ENCODE measurements at places on chromosomes 1 and 21.

- DNase-seq = no peak
These were observed 201.8 kb upstream of the BRINP3 start for GRCh38 chr1:190679454-190679853.

GRCh38 chr1:87146538-87146937 is 182.1 kb upstream of the LMO4 start:
- no peak for DNase-seq

DNA sequence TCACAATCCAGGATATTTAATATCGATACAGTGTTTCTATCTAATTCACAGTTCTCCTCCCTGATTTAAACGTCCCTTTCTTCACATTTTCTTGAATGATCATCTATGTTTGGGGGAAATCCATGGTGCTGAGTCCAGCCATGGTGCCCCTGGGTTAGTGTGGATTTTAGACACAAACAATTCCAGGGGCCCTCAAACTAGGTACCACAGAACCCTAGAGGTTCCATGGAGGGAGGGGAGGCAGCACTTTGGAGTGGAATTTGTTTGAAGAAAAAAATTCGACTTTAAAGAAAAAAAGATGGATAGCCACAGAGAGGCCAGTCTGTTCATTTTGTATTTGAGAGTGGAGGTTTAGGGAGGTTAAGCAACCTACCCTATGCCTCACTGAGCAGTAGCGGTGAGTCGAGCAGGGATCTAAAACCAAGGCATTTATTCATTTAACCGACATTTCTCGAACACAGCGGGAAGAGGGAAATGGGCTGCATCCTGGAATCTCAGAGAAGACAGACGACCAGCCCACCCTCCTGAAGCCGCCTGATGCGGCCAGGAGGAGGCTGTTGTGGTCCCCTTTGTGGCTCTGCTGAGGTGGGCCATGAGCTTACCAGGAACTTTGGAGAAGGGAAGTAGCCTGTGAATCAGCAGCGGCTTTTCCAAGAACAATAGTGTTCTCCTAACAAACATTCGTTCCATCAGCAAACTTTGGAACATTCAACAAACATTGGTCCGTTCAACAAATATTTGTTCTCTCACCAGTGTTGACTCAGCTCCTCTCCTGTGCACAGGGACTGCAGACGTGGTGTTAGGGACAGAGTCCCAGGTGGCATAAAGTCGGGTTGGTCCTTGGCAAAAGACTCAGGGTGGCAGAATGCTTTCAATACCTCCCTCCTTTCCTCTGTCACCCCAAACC is 103.5 kb upstream of the ZBTB40 start:
- DNase-seq = no peak

- no peak for DNase-seq
These were observed 574 bp downstream of the IGSF9 start for GRCh38 chr1:159944623-159945455.

- DNase-seq = no peak
These were observed 38.0 kb downstream of the GPR161 start for GRCh38 chr1:168098534-168099320.

GRCh38 chr1:204867666-204868339 is 2.9 kb upstream of the NFASC start:
- DNase-seq = no peak

DNA sequence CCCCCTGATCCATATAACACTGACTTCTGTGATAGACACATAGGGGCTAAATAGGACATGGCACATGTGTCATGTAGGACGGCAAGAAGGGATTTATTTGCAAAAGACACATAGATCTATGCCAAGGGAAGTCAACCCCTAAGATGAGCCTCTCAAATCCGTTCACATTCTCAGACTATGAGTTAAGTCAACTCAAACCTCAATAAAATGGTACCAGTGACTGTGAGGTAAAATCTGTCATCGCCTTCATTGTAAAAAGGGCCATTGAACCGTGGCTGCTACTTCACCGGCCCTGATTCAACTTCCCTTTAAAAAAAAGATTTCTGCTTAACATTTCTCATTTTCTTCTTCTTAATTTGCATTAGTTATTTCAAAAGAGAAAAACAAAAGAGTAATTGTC is 144.0 kb downstream of the ZNF281 start:
- no peak for DNase-seq

DNA sequence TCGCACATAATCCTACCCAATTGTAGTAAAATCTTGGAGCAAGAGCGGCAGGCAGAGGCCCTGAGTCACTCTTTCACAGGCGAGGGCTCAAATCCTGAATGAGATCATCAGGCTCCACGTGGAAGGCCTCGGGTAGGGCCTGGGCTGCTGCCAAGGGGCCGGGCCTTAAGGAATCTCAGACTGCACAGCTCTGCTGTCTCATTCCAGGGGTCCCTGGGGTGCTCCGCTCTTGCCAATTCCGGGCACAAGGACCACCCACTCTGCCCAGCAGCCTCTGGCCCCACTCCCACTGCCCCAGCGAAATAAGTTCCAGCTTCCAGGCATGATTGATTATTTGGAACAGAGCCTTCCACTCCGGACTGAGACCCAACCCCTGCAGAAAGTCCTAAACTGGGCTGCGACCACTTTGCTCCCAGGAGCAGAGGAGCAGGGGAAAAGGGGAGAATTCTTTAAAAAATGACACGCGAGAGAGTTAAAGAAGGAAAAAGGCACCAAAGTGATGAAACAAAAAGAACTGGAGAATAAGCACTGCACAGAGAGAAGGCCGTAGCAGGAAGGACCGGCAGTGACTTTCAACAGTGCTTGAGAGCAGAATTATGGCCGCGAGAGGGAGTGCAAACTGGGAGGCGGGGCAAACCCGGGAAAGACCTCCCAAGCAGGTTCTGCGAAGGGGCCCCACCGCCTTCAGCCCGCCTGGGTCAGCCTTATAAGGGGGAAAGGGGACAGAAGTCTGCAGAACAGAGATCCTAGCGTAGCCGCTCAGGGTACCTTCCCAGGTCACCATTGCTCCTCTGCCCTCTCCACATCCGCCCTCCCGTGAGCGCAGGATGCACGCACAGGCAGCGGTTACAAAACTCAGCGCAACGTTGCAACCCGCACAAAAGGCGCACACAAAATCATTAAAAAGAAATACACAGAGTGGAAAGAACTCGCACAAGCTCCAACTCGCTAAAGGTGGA is 2.0 kb downstream of the ADAMTS1 start:
- peak; percentile 98 for DNase-seq

GRCh38 chr1:227788271-227789083 is 27.0 kb upstream of the PRSS38 start:
- peak; percentile 64 for DNase-seq

DNA sequence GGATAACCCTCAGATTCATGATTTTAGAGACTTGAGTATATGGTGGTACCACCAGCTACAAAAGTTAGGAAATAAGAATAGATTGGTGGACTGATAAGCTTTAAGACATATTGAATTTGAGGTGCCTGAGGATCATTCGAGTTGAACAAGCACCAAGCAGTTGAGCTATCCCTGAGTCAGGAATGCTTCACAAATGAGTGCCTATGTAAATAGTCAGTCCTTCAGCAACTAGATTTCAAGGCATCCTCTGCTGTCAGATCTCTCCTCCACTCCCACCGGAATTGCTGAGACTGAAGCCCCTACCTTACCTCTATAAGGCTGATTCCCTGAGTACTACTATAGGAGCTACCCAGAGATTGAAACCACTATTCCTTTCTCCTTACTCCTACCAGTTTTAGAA is 7.1 kb downstream of the BTF3L4 start:
- DNase-seq = no peak

GRCh38 chr1:166740668-166741276 is 98.5 kb upstream of the POGK start:
- no peak for DNase-seq

- peak; percentile 52 for DNase-seq
These were observed 54.3 kb downstream of the RPS6KA1 start for GRCh38 chr1:26583646-26584485.

DNA sequence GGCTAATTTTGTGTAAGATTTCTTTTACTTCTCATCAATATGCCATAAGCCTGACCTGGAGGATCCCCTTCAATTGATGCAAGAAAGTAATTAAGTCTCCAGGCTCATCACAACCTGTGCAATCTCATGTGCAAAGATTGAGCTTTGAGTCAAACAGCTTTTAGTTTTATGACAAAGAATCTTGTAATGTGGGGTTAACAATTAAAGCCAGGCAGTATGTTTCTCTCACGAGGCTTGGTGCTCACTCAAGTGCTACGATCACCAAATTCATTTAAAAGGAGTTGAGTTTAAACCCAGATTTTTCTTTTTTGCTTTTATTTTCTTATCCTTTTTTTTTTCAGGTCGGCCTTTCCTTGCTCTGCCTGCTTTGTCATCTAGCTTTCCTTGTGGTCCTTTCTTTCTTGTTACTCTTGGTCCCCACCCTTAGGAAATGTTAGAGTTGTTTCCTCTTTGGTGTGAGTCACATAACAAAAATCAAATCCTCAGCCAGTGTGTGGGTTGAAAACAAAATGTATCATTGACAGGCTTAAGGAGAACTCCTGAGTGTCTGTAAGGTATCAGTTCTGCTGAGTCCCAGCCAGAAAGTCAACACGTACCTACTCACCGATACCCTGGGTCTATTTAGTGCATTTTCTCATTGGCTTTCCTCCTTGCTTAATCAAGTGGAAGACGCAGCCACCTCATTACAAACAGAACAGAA is 1037.2 kb downstream of the ADGRL2 start:
- peak; percentile 72 for DNase-seq

DNA sequence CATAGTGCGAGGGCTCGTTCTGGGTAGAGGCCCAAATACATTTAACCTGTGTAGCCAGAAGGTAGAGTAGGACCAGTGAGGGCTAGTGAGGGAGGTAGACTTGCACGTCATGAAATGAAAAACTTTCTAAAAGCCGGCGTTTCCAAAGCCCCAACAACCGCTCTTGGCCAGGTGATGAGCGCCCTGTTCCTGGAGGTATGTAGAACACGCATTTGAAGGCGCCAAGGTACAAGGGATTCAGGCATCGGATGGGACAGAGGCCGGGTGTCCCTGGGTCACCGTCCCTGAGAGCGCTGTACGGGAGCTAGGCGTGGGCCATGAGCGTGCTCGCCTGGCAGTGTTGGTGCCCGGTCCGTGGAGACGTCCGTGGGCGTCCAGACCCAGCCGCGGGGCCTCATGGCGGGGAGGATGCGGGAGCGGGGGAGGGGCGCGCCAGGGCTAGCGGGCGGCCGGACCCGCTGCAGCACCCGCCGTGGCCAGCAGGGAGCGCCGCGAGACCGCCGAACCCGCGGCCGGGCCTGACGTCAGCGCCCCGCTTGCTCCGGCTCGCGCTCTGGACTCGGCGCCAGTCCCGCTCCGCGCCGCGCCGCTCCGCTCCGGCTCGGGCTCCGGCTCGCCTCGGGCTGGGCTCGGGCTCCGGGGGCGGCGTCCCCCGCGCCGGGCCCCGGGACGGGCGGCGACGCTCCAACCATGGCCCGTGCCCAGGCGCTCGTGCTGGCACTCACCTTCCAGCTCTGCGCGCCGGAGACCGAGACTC is at the start of gene PTPRU:
PTPRU (plus strand) TSS at position 568 of the 757 bp plus-strand sequence; CDS start at position 691, 123 bp downstream.
- DNase-seq = peak; percentile 90

- DNase-seq = peak; percentile 95
These were observed 11.0 kb upstream of the TNFRSF8 start for GRCh38 chr1:12052008-12052573.

GRCh38 chr21:21664871-21665270 is 666.7 kb downstream of the NCAM2 start:
- peak; percentile 63 for DNase-seq

GRCh38 chr21:29372063-29372802 is 73.5 kb downstream of the BACH1 start:
- DNase-seq = peak; percentile 82

- no peak for DNase-seq
These were observed 2.8 kb upstream of the ARF1 start for GRCh38 chr1:228079601-228080263.

All from GM23248 (cell line).